ENCODE measurements at places on chromosomes 3 and 15. TPM values are rescaled to one million over a fixed set of nuclear protein-coding genes. Genes with fewer than 3 reads are reported as not detected.

TTC21A gene
- polyA plus RNA-seq, result 0.37 TPM

NTRK3 gene
- not detected for polyA plus RNA-seq

ZDHHC19 gene
- polyA plus RNA-seq, result not detected

GPR27 gene
- polyA plus RNA-seq, result 0.60 TPM

DNA sequence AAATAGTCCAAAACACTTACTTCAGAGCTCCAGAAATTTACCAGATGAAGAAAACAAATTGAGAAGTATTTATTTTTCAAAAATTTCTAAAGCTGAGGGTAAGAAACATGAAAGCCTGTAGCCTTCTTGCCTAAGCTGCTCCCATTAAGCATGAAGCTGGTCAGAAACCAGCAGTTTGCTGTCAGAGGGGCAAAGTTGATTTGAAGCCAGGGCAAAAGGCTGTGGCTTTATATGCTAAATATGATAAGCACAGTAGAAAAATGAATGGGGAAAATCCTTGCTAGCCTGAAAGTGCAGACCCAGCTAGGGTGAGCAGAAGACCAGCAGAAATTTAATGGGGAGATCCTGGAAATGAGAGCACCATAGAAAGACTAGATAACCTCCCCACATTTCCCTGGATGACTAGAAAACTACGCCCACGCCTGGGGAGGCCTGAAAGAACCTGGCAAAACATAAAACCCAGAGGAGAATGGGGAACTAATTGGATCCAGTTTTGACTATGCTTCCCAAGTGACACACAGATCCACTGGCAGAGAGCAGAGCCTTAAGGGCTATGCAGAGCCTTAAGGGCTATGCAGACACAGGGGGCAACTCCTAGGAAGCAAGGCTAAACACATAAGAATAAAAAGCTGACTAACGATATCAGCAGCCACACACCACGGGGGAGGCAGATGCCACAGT is 43.0 kb upstream of the HEG1 start:
- no peaks in the 10 kb centered on the region for H3K27me3 ChIP-seq
- DNase-seq, result no peak
- no peak overlapping the region for H3K27ac ChIP-seq

- DNase-seq, result no peak
- H3K27me3 ChIP-seq, result no peaks in the 10 kb centered on the region
- H3K4me3 ChIP-seq, result no peak overlapping the region
- H3K36me3 ChIP-seq, result no peaks in the 10 kb centered on the region
- no peak overlapping the region for H3K27ac ChIP-seq
Observed at GRCh38 chr15:99452010-99452409, 113.8 kb upstream of the MEF2A start.

DNA sequence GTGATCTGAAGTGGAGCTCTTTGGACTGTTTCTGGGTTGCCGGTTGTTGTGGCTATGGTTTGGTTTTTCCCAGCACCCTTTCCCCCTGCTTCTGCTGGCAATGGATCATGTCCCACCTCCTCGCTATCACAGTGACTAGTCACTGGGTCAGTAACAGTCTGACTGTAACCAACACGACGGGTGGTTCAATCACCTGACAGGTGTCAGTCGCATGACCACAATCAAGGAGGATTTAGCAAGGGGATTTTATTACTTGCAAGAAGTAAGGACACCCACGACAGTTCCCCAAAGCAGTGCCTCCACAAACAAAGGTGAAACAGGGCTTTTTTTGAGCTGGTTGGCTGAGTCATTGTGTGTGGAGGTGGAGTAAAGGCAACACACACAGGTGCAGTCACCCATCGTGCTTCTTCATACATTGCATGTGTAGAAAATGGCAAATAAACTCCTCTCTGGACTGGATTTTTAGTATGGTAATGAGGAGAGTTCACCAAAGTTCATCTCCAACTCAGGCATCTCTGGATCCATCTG is 58.8 kb upstream of the FAM3D start:
- no peak overlapping the region for H3K4me3 ChIP-seq
- H3K4me1 ChIP-seq, result no peaks in the 10 kb centered on the region
- no peaks in the 10 kb centered on the region for H3K36me3 ChIP-seq
- no peak for DNase-seq

DNA sequence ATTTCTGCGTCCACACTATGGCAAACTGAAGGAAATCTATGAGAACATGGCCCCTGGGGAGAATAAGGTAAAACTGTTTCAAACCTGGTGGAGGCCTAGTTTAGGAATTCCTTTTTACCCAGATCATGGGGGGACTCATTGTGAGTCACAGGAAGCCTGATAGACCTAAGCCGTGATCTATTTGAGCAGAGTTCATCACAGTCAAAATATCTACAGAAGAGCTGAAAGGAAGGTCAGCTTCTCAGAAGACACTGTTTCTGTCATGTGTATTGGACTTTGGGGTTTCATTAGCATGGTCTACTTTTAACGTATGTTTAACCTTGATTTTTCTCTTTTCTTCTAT is 1.3 kb downstream of the PSMD2 start:
- H3K4me3 ChIP-seq, result peak overlapping the region; percentile 63
- H3K4me1 ChIP-seq, result peaks cover 12% of the 10 kb centered on the region
- peaks cover 41% of the 10 kb centered on the region for H3K36me3 ChIP-seq
- no peak overlapping the region for H3K27ac ChIP-seq
- no peak for DNase-seq

DNA sequence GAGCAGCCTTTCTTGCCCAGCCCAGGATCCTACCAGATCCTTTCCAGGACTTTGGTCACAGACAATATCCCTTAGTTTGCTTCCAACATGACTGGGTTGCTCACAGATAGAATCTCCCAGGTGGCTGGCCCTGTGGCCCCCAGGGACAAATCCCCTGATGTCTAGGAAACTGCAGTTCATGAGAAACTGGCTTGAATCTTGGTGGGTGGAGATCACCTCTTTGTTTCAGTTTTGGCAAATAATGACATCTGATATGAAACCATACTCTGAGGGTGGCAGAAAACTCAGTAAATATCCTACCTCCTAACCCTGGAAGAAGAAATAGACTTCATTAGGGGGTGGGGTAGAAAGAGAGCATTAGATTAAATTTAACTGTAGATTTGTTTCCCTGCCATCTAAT is 44.1 kb upstream of the PFN2 start:
- no peak for DNase-seq
- H3K27me3 ChIP-seq, result no peaks in the 10 kb centered on the region
- H3K4me3 ChIP-seq, result no peak overlapping the region
- H3K36me3 ChIP-seq, result no peaks in the 10 kb centered on the region
- H3K4me1 ChIP-seq, result no peaks in the 10 kb centered on the region

DNA sequence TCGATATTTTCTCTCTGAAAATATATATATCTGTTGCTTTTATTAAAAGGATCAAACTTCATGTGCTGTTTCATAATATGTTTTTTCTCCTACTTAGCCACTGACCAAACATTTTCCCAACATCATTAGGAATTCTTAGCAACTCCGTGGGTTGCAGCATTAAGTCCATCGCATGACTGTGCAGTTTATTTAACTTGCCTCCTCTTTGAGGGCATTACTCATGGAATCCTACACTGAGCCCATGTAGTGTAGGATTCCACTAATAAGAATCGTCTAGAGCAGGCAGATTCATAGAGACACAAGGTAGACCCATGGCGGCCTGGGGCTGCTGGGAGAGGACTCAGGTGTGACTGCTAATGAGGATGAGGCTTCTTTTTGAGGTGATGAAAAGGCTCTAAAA is 49.3 kb downstream of the CMTM6 start:
- no peaks in the 10 kb centered on the region for H3K27me3 ChIP-seq
- H3K4me3 ChIP-seq, result no peak overlapping the region

DNA sequence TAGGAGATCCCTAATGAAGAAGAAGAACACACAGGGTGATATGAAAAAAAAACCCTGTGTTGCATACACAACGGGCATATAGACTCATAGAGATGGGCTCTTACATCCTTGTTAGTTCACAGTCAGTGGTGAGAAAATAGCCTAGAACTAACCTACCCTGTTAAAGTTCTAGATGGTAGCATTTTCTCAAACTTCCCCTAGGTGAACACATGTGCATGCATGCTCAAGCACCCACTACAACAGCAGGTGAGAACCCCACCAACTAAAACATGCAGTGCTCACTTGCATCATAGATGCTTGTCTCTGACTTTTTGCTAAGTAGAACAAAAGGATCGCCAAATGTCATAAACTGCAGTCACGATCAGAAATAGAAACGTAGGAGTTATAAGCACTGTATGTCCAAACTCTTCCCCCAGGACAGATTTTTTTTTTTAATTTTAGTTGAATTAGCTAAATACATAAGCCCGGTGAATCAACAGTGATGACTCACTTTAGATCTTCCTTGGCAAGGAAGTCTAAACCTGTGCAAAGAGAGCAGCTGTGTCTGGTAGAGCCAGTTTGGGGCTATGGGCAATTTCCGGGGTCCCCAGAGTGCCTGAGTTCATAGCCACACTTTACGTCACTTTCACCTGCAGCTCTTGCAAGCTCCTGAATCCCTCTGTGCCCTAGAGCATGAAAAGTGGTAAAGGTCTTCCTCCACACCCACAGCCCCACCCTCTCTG is 96.2 kb upstream of the SEMA6D start:
- no peaks in the 10 kb centered on the region for H3K4me1 ChIP-seq
- no peaks in the 10 kb centered on the region for H3K36me3 ChIP-seq
- H3K27me3 ChIP-seq, result no peaks in the 10 kb centered on the region
- no peak overlapping the region for H3K4me3 ChIP-seq
- no peak overlapping the region for H3K27ac ChIP-seq
- DNase-seq, result no peak

GRCh38 chr15:31024330-31024729 is 32.9 kb upstream of the MTMR10 start:
- no peak for DNase-seq
- H3K27me3 ChIP-seq, result no peaks in the 10 kb centered on the region
- no peaks in the 10 kb centered on the region for H3K4me1 ChIP-seq
- H3K27ac ChIP-seq, result no peak overlapping the region
- H3K36me3 ChIP-seq, result no peaks in the 10 kb centered on the region

Measured in naive thymus-derived CD4-positive, alpha-beta T cell (primary cell).